Motor neuron (in vitro differentiated cells): ENCODE measurements at places on chromosomes 13 and 19. TPM values are rescaled to one million over a fixed set of nuclear protein-coding genes. Genes with fewer than 3 reads are reported as not detected.

The MBD3L2 gene
- total RNA-seq: not detected in 2 replicates

- ATAC-seq: no peak
These were observed 1.5 kb downstream of the RGCC start for GRCh38 chr13:41458761-41459431.

- no peak for ATAC-seq
These were observed 22.7 kb downstream of the SGCG start for GRCh38 chr13:23203516-23203915.

The HAUS8 gene
- total RNA-seq: 3.7 and 4.3 TPM in 2 replicates

- ATAC-seq: no peak
These were observed 149.4 kb downstream of the STK24 start for GRCh38 chr13:98427331-98427995.

DNA sequence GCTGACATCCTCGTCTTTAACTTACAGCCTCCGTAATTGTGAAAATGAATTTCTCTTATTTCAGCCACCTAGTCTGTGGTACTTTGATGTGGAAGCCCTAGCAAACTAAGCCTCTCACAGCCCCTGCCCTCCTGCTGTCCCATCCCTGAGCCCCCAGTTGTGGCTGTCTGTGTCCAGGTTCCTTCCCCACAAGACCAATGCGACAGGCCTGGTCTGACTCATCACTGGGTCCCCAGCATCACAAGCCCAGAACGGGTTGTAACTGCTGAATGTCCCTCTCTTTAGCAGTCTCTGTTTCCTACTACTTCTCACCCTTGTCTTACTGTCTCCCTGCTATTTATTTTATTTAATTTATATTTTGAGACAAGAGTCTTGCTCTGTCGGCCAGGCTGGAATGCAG, 5.7 kb downstream of the POU2F2 start:
- no peak for ATAC-seq

- no peak for ATAC-seq
These were observed 17.7 kb downstream of the CEACAM8 start for GRCh38 chr19:42577016-42577415.
